ENCODE measurements at places on chromosomes 6 and 20.

GRCh38 chr20:2814587-2815051 lies at the start of gene C20orf141:
Gene C20orf141 (plus strand): TSS chr20:2814987. CDS start chr20:2815185, 198 bp downstream.
- DNase-seq: no peak

DNA sequence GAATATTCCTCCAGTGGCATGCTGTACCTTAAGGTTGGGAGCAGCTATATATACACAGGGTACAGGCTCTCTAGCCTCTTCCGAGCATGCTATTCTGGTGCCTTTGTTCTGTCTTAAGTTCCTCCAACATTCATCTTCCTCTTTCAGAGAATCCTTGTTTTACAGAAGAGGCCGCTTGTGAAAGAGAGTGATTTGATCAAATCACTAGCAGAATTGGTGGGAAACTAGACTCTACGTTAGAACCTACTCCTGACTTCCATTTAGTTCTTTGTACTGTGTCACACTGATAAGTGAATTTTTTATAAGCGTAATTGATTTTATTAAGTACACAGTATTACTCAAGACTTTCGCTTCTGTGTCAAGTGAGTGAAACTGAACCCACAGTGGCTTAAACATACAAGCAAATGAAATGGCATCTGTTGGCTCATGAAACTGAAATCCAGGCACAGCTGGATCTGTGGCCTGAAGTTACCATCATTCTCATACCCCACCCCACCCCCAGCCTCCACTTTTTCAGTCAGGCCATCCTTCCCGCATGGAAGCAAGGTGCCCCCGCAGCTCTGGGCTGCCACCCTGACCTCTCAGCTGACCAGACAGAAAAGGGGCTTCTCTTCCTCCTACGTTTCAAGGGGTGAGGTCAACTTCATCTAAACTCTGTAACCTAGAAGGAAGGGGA lies 102.3 kb downstream of the RPP40 start:
- DNase-seq: no peak

GRCh38 chr20:57908704-57909630 lies 199.2 kb upstream of the PMEPA1 start:
- DNase-seq: no peak

DNA sequence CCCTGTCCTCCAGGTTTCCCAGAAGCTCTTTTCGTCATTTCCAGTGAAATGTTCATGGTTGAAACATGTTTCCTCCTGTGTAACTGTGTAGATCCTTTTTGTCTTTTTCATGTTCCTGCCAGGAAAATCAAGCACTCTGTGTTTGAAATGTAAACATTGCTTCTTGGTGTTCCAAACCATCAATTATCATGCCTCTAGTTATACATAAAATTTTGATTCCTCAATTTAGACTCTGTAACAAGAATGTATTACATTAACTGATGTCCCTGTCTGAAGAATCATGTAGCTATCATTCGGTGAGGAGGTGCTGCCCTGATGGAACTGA lies 546.3 kb upstream of the CITED2 start:
- no peak for DNase-seq

DNA sequence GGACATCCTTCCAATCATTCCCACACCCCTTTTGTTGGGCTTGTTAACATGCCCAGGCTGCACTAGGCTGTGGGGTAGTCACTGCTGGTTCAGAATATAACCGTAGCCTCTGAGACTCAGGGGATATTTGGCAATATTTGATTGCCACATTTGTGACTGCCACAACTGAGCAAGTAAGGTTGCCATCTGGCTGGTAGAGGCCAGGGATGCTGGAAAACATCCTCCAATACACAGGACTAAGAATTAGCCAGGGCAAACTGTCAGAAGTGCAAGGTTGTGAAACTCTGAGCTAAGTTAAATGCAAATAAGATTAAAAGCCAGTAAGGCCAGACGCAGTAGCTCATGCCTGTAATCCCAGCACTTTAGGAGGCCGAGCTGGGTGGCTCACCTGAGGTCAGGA lies 112.0 kb downstream of the ZMYND8 start:
- no peak for DNase-seq

GRCh38 chr20:8357703-8358102 lies 225.6 kb downstream of the PLCB1 start:
- DNase-seq: no peak

DNA sequence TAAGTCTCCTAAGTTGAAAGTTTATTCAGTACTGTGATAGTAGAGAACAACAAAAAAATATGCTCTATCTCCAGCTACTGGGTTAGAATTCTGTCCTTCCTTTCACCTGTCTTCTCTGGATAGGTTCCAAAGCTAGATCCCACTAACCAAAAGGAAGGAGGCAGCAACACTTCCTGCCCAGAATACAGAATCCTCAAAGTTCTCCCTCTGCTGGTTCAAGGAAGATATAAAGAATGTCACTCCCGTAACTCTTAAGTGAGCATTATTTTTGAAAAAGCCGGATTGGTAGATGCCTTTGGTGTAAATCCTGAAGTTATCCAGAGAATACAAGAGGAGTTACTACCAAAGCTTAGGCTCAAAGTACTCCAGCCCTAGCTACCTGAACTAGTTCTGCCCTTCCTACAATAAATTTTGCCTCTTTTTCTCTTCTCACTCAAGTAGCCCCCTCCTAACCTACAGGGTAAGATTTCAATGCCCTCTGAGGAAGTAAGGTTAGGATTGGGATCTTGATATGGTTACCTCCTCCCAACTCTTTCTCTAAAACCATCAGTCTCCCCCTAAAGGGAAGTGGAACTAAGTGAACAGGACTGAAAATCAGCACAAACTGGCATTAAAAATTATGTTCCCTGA lies 26.0 kb upstream of the CRIP3 start:
- no peak for DNase-seq
